Epithelial cell of proximal tubule (primary cell): ENCODE measurements at places on chromosomes 12 and 14. TPM values are rescaled to one million over a fixed set of nuclear protein-coding genes. Genes with fewer than 3 reads are reported as not detected.

GRCh38 chr14:28770061-28770460 lies 3.5 kb downstream of the FOXG1 start:
- DNase-seq = no peak

DNA sequence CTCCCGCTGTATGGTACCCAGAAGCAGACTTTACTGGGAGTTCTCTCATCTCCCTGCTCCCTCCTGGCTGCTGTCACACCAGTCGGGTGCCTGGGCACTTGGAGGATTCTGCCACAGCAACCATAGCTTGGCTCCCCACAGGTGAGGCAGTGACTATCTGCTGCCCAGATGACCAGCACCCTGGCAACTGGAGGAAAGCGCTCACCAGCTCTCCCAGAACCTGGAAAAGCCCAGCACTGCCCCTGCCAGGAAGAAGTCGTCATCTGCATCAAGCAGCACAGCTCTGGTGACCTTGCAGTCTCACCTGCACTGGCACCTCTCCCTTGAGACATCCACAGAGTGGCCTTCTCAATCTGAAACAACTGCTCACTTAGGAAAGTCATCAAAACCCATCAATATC lies 31.9 kb upstream of the TC2N start:
- DNase-seq = no peak

KLRC4 gene
- not detected in 2 replicates for total RNA-seq

DNA sequence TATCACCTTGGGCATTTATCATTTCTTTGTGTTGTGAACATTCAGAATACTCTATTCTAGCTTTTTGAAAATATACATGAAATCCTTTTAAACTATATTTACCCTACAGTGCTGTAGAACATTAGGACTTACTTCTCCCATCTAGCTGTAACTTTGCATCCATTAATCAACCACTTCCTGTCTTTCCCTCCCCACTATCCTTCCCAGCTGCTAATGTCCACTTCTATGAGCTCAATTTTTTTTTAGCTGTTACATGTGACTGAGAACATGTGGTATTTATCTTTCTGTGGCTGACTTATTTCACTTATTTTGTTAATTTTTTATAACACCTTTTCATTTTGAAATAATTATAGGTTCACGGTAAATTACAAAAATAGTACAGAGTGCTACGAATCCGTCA lies 136.0 kb downstream of the LMNTD1 start:
- DNase-seq = no peak

- DNase-seq = no peak
Measured at GRCh38 chr12:96570579-96570978, 81.2 kb downstream of the CFAP54 start.

DNA sequence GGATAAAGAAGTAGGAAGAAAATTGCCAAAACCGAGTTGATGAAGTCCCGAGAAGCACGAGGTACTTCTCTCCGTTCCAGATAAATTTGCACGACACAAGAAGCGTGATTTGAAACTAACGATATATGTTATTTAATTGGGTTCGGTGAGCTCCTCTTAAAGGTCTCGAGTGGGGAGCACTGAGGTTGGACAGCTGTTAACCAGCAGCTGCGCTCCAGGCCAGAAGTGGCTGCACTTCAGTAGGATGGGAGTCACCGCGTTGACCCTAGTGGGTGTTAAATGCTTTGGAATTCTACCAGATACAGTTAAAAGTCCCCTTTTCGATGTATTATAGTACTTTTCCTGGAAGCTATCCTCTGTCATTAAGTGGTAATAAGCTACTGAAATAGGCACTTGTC lies 953 bp upstream of the DCAF5 start:
- no peak for DNase-seq

LAG3 gene
- not detected in 2 replicates for total RNA-seq

CLEC6A gene
- total RNA-seq = not detected in 2 replicates

DNA sequence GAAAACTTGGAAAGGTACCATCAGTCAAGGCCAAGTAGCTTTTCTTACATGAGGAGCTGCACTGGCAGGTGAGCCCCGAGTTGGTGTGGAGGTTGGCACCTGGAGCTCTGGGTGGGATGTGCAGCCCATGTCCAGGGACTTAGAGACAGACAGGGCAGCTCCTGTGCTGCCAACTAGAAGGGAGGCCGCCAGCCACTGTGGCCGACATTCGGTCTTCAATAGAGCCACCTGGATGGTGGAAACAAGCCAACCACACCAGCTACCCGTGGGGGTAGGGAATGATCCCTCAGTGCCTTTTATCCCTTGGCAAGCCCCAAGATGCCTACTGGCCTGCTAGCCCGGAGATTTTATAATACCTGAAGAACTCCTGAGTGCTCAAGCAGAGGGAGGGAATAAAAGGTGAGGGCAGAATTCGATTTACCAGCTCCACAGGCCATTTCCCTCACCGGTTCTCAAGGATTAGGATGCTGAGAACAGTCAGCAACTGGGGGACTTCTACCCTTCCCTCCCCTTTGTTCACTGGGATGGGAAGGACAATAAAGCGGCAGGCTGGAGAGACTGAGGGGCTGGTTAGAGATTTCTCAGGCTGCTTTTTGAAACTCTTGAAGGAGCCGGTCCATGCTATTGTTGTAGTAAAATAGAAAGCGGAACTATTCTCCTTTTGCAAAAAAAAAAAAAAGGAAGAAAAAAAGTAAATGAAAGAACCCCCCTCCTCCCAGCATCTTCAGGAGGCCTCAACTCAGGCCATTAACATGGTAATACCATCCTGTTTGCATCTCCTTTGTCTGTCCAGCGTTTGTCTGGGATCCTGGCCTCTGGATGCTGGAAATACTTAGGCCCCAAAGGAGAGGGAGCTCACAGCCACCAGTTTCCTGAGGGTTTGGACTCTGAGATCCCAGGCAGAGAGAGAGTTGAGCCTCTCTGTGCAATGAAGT lies 321.6 kb downstream of the ZFP36L1 start:
- DNase-seq = no peak

- DNase-seq = no peak
Measured at GRCh38 chr14:91173221-91173670, 59.4 kb downstream of the DGLUCY start.

DNA sequence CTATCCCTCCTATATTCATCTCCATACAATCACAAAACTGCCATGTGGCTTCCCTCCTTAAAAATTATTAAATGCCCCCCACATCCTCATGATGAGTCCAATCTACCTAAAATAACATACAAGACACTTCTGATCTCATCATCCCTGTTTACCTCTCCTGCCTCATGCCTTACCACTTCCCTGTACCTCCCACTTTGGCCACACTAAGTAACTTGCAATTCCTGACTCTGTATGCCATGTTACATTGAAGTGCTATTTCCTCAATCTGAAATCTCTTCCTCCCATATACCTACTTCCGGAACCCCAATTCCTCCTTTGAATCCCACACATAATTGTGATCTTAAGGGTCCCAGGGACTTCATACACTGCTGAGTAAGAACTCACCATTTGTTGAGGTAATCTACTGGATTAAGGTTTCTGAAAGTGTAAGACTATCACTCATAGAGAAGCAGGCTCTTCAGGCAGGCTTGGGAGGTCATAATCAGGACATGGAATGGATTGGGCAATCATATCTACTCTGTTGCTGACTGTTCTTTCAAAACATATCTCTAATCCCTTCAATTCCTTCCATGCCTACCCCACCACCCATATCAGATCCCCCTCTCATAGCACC lies 117.6 kb upstream of the PLEKHG7 start:
- DNase-seq = no peak

AHNAK2 gene
- 16.6 and 20.8 TPM in 2 replicates for total RNA-seq

GRCh38 chr14:81269100-81269978 lies 48.6 kb upstream of the GTF2A1 start:
- DNase-seq = peak; percentile 61

DNA sequence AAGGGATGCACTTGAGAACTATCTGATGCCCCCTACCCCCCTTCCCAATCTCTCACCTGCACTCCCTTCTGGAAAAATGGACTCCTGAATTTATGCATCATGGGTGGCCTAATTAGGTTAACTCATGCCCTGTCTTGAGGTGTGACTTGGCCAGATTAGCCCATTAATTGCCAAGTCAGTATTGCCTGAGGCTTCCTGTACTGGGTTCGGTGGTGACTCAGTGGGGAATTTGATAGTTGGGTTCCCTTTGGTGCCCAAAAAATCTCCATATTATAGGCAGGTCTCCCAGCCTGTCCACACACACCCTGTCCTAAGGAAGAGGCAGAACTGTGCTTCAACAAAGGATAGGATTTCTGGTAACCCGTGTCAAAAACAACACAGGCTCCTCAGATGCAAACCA lies 146.1 kb downstream of the CHST11 start:
- DNase-seq = no peak

- DNase-seq = no peak
Measured at GRCh38 chr14:87698481-87698880, 294.5 kb downstream of the GALC start.

ETFBKMT gene
- total RNA-seq = 0.29 and 0.63 TPM in 2 replicates

- DNase-seq = no peak
Measured at GRCh38 chr12:92488735-92489134, 214.1 kb upstream of the PLEKHG7 start.

DNA sequence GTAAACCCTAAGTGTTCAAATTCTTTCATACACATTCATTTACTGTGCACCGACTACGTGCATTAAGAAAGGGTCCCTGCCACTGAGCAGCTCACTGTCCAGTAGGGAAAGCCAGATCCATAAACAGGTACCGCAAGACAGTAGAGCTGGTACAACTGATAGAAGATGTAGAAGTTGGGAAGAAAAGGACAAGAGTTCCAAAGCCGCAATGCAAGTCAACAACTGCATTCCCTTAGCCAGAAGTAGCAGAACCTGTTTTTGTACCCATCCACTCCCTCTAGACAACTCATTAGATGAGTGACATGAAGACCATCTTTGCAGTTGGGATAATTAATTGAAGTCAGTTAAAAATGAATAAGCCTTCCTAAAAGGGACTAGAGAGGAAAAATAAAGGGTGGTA lies 1.3 kb downstream of the SENP1 start:
- DNase-seq = no peak

- no peak for DNase-seq
Measured at GRCh38 chr12:45478931-45479330, 250.6 kb upstream of the ARID2 start.

GRCh38 chr14:58060077-58060476 lies 91.9 kb downstream of the ARMH4 start:
- DNase-seq = no peak

RIMBP2 gene
- 0.72 and 0.98 TPM in 2 replicates for total RNA-seq
